ENCODE measurements at places on chromosomes 4 and X.

DNA sequence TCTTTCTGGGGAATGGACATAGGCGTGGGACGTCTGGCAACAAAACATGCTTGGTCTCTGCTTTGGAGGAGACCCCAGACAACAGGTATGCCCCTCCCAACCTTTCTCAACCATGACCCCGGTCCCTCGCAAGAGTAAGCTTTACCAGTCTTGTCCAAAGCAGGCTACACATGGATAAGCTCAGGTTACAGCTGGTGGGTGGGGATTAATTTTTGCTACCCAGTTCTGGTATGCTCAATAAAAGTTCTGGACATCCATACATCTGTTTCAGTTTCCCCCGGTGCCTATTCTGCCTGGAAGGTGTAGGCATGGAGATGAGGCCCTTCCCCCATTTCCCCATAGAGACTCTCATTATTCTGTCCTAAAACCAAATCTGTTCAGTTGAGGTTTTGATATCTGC lies 54.5 kb upstream of the NOCT start:
- DNase-seq: no peak

DNA sequence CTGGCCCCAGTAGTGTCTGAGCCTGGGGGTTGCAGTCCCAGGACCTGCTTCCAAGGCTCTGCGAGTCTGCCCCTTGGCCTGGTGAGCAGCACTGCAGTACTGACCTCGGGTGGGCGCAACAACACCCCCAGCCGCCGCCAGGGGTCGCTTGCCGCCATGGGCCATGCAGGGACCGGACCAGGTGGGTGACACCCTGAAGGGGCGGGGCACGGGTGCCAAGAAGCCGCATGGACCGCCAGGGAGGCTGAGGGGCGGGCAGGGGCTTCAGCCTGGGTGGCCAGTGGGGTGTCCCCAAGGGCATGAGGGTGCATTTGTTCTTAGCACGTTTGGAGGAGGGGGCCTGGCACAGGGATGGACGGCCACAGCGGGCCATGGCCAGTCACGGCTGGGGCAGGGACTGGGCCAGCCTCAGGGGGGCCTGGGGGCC lies 25.0 kb downstream of the TACC3 start:
- peak; percentile 61 for DNase-seq

DNA sequence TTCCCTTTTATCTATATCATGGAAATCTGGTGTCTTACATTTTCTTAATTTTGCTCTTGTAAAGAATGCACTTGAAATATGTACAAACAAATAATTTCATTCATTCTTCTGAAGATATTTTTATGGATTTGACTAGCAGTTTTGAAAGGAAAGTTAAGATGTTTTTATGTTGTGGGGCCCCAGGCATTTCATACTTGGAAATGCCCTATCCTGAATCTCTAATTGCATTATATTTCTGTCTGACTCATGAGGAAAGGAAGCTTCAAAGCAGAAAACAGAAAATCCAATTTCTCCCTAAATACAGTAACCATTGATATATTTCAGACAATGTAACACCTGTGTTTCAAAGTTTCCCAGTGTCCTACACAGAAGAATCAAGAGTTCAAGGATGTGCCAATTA lies 73.2 kb upstream of the NPNT start:
- peak; percentile 59 for DNase-seq

GRCh38 chr4:25358515-25359275 lies 18.4 kb upstream of the ANAPC4 start:
- no peak for DNase-seq

DNA sequence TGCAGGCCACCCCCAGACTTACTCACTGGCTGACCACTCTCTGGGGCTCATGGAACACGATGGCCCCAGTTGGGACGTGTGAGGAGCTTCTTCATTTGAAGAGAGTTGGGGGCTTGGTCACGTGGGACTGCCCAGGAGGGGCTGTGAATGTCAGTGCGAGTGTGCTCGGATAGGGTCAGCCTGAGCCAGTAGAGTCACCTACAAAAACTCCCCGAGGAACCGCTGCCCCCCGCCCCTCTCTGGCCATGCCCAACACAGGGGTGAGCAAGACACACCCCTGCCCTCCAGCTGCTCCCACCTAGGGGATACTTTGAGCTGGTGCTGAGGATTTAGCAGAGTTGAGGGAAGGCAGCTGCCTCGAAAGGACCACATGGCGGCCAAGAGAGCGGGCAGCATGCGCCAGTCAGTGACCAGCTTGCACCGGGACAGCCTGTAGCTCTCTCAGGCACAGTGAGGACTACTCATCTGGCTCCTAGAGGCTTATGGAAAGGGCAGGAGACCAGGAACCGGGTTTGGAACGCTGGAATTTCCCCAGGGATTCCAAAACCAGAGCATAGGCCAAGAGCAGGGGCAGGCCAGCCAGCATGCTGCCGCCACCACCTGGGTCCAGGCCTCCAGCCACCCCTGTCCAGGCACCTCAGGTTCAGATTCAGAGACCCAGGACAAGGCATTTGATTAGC lies 8.4 kb downstream of the PNMA6E start:
- DNase-seq: no peak

Measured in trophoblast cell (in vitro differentiated cells and primary cell).